ENCODE measurements at places on chromosomes 2 and 18.

- DNase-seq = no peak
Observed at GRCh38 chr2:79097843-79098242, 10.1 kb upstream of the REG1B start.

GRCh38 chr18:34115409-34116081 lies 109.2 kb downstream of the NOL4 start:
- no peak for DNase-seq

- DNase-seq = no peak
Observed at GRCh38 chr18:63817441-63818051, 42.3 kb downstream of the SERPINB7 start.

DNA sequence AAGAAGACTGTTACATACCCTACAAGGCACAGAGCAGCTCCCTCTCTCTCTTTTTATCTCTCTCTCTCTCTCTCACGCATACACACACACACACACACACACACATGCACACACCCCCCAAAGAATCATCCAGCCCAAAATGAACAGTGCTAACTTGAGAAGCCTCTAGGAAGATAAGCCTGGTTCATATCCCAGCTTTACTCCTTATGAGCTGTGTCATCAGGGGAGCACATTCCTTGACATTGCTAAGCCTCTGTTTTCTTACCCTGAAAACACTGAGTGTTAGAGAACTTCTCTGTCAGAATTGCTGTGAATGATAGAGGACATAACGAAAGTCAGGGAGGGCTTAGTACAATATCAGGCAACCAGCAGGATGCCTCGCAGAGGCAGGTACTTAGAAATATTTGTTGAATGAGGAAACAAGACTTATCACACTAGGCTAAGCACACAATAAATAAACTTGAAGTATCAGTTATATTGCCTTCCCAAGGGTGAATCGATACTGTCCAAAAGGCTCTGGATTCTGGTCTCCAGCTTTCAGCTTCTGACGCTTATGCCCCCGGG lies 725.6 kb upstream of the ID2 start:
- DNase-seq = peak; percentile 18

- DNase-seq = peak; percentile 46
Observed at GRCh38 chr2:51158251-51158650, 126.3 kb upstream of the NRXN1 start.

- DNase-seq = no peak
Observed at GRCh38 chr2:234804704-234805103, 147.1 kb upstream of the SH3BP4 start.
